ENCODE measurements at places on chromosomes 4 and X.

DNA sequence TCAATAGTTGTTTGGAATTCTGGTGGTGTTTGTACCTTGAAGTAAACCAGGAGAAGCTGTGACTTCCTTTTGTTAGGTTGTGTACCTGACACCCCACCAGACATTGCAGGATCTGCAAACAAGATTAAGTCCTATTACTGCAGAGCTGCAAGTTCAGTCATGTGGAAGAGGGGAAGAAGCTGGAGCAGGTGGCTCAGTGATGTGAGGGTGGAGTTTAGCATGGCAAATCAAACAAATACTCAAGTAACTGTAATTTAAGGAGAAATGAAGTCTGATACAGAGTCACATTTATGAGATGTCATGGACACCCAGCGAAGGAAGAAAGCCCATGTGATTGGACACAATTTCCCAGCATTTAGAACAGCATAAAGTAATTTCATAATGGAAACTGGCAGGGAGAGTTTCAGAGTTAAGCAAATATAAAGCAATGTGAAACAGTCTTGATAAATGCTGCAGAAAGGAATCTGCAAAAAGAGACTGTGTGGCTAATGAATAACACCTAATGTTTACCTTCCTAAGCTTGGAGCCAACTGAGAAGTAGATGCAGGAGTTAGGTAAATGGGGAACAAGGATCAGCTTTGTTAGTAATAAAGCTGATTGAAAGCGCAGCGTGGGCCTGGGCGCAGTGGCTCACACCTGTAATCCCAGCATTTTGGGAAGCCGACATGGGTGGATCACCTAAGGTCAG, 249.1 kb downstream of the GBA3 start:
- DNase-seq = no peak

DNA sequence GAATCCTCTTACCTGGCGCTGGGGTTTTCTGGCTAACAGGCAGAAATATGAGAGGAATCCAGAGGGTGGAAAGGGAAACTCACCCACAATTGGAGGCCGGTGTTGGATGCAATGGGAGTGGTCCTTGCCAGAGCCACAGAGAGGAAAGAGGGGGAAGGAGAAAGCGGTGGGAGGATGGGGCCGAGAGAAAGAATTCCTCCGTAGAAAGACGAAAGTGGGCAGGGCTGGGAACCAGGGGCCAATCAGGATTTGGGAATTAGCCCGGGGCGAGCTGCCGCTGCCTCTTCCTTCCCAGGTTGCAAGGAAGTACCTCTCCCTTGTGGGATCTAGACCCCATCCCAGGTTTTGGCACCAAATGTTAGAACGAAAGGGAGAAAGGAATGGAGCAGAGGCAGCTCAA, 83.1 kb upstream of the SPIN4 start:
- no peak for DNase-seq

GRCh38 chr4:149741186-149741831, 74.3 kb downstream of the IQCM start:
- no peak for DNase-seq

- no peak for DNase-seq
These were observed 141.4 kb downstream of the KLHL8 start for GRCh38 chr4:87078987-87079486.

DNA sequence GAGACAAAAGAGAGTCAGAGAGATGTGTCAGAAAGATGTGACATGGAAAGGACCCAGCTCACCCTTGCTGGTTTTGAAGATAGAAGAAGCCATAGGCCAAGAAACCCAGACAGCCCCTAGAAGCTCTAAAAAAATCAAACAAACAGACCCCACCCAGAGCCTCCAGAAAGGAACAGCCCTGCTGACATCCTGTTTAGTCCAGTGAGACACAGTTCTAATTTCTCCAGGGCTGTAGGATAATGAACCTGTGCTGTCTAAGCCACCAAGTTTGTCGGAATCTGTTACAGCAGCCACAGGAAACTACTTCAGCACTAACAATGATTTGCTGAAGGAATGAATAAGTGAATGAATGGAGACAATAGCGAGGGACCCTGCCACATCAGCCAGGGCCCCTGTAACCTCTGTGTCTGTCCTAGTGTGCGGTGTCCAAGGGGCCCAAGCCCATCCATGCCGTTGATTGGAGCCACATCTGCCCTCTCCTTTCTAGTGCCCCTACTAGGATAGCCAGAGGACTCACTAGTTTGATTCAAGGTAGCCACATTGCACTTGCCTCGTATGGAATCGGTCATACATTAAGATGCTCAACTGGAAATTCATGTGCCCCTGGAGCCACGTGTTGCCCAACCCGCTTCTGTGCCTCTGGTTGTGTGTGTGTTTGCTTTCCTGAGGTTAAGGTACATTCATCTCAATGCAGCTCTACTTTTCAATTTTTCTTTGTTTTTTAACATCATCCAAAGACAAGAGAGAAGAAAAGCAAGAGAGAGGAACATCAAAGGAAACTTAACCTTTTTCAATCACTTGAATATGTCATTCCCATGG, 32.5 kb upstream of the SLC2A9 start:
- DNase-seq = no peak

DNA sequence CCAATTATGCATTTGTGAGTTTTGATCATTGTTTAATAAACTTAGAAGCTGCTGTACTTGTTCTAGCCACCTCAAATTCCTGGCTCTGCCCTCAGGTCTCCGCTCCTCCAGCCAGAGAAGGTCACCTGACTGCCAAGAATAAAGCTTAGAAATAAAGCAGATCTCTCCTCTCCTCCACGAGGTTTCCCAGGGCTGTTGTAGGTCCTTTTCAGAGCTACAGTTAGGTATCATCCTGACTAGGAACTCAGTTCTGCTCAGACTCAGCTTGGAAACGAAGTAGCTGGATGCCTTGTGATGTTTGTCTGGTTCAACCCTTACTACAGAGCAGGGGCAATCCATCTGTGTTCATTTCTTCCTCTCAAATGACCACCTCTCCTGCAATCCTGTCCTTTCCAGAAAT, 79.1 kb upstream of the RAPGEF2 start:
- no peak for DNase-seq

- no peak for DNase-seq
These were observed 61.6 kb upstream of the MTMR8 start for GRCh38 chrX:64456828-64457227.

GRCh38 chr4:74292111-74292870, 16.0 kb upstream of the EPGN start:
- DNase-seq = no peak

- DNase-seq = no peak
These were observed 497.6 kb downstream of the PRR32 start for GRCh38 chrX:127317159-127317558.

DNA sequence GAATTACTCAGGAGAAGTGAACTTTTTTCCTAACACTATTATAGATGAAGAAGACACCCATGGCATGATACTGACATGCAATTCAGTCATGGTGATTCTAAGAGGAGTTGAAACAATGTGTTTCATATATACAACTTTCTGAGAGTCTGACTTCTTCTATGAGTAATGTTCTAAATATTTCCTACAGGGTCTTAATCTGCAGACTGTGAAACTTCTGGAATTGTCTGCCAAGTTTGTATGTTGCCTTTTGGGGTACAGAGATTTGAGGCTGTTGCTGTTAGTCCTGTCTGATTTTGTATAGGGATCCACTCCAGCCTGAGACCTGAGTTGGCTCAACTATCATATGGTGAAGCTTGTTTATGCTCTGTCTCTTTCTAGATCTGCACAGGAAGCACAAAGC, 160.6 kb upstream of the GATB start:
- DNase-seq = no peak

- DNase-seq = no peak
These were observed 88.5 kb downstream of the MTMR1 start for GRCh38 chrX:150781677-150782076.

DNA sequence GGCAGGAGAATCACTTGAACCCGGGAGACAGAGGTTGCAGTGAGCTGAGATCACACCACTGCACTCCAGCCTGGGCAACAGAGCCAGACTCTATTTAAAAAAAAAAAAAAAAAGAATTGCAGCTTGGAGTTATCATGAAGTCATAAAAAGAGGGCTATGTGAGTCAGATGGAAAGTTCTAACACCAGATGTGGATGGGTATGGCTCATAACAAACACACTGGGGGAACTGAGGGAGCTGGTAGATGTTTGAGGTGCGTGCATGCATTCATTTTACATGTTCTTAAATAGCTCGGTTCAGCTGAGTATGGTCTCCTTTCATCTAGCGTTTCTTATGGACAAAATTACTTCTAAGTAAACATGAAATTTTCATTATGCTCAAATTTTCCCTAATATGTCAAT, 11.7 kb downstream of the TRMT2B start:
- no peak for DNase-seq

GRCh38 chr4:153790500-153790865, 1.6 kb upstream of the SFRP2 start:
- no peak for DNase-seq

GRCh38 chr4:101020956-101021355, 326.4 kb downstream of the PPP3CA start:
- no peak for DNase-seq

DNA sequence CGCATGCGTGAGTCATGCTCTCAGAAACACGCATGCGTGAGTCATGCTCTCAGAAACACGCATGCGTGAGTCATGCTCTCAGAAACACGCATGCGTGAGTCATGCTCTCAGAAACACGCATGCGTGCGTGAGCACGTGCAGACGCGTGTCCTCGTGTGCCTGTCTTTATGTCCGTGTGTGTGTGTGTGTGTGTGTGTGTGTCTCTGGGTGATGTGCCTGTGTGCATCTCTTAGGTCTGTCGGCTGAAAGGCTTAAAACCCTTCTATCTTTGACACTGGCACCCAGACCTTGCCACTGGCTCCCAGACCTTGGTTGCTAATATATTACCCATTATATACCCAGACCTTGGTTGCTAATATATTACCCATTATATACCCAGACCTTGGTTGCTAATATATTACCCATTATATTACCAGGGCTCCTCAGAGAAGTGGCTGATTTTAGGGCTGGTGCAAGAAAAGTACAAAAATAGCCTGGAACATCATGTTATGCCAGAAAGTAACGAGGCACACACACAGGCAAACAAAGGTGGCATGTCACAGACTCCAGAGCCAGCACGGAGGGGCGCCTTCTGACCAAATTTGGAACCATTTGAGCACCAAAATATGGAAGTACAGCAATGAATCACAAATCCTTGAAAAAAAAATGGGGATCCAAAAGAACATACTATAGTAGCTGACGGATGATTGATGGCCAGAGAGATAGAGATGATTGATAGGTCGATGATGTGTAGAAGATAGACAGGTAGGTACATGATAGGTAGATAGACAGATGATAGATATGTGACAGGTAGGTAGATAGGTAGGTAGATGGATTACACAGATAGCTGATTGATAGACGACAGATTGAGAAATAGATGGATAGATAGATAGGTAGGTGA, 19.2 kb upstream of the ADRA2C start:
- DNase-seq = no peak

DNA sequence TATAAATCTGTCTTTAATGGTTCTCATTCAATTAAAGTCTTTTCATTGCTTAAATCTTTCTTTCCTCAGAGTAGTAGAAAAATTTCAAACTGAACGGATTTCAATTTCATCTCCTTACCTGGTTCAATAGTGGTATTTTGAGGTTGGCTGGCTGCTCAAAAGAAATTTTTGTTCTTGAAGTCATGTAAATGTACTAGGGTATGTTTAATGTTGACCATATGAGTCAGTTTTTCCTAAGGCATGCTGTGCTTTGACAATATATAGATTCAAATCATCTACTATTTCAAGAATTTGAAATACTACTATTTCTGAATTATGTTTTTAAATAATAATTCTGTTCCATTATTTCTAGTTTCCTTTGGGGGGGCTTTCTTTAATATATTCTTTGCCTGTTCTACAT, 105.5 kb downstream of the PACRGL start:
- DNase-seq = no peak

- DNase-seq = no peak
These were observed 678.2 kb upstream of the FAM241A start for GRCh38 chr4:111466811-111467604.

- DNase-seq = no peak
These were observed 1849.2 kb downstream of the STIM2 start for GRCh38 chr4:28709891-28710290.

- no peak for DNase-seq
These were observed 63.1 kb upstream of the GPR78 start for GRCh38 chr4:8516996-8517550.

DNA sequence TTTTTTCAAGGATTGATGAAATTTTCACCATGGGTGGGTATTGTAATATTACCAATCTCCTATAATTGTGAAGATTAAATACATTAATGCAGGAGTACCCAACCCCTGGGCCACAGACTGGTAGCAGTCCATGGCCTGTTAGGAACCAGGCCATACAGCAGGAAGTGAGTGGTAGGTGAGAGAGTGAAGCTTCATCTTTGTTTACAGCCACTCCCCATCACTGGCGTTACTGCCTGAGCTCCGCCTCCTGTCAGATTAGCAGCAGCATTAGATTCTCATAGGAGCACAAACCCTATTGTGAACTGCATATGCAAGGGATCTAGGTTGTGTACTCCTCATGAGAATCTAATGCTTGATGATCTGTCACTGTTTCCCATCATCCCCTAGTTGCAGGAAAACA, 15.1 kb downstream of the RAPGEF2 start:
- no peak for DNase-seq

DNA sequence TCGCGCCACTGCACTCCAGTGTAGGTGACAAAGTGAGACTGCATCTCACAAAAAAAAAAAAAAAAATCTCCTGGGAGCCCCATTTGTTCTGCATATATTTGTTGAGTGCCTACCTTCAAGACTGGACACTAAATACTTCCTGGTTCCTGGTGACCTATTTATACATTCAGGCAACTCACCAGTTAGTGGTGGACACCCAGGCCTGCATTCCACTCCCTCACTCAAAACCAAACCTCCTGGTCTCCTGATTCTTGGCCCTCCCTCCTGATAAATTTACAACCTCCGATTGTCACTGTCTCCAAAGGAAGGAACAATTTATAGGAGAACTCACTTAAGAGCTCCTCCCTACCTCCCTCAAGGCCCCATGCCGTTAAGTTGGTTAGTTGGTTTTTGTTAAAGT, 3.1 kb downstream of the SYAP1 start:
- DNase-seq = no peak

DNA sequence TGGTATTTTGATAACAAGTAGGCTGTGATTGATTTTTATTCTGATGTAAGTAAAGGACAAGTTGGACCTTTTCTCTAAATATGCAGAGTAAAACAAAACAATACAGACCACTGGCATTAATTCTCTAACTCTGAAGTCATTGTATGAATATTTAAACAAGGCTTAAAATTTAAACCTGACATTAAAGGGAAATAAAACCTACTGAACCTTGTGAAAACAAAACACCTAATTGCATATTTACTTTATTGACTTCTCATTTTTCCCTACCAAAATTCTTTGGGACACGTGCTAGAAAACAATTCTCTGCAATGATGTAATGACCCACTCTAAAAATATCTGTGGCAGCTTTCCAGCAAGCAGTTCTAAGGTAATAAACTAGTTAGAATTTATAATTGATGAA, 369.7 kb upstream of the TRAM1L1 start:
- no peak for DNase-seq

DNA sequence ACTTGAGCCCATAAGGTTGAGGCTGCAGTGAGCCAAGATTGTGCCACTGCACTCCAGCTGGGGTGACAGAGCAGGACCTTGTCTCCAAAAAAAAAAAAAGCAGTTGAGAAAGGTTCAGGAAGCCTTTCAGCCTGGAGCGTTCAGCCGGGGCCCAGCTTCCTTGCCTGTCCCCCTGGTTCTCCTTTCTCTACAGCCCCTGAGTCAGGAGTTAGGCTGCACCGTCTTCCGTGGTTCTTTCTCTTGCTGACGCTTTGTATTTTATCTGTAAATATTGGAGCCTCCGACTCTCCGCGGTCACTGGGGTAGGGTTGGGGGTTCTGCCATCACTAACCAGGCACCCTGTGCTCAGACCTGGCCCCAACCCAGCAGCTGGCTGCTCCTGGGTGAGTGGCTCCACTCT, 13.8 kb upstream of the UVSSA start:
- no peak for DNase-seq
